ENCODE measurements at places on chromosomes 7 and 10.

DNA sequence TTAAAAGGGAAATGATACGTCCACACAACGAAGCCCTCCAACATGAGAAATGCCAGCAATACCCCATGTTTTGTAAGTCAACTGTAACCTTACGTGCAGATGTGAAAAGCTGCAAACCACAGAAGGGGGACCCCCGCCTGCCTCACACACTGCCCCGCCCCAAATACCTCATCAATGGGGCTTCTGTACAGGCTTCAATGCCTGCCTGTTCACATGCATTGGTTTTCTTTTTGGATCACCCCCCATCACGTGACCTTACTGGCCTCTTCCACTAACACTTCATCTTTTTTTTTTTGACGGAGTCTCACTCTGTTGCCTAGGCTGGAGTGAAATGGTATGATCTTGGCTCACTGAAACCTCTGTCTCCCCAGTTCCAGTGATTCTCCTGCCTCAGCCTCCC is 224.0 kb downstream of the TNS3 start:
- DNase-seq: no peak

DNA sequence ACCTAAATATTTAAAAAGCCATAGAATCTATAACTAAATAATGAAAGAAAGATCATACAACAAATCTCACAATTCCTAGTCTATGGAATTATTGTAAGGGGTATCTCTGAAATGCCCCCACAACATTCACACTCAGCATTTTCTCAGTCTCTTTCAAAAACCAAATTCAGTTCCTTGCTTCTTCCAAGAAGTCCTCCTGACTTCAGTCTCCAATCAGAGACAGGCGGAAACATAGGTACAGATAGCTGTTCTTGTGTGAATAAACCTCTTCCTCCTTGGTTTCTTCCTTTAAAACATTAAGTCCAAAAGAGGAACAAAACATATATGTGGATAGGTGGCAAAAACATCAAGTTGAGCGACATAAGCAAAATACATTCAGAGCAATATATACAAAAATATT is 13.9 kb upstream of the FBXW4 start:
- DNase-seq: no peak

DNA sequence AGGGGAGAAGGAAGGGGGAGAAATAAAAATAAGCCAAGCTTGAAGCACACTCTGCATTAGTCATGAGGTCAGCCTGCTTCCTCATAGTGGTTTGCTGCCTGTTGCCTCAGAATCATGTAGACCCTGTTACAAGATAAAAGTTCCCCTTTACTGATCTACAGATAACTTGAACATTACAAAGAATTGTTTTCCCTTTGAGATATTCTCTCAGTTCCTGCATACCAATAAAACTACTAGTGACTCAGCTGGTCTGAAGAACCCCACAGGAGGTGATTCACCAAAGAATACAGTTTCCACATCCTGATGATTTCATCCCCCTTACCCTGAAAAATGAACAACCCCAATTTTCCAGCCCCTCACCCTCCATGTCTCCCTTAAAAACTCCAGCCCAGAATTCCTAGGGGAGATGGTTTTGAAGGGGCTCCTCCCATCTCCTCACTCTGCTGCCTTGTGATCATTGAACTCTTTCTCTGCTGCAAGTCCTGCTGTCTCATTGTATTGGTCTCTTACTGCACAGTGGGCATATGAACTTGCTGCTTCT is 31.5 kb upstream of the NRP1 start:
- no peak for DNase-seq

DNA sequence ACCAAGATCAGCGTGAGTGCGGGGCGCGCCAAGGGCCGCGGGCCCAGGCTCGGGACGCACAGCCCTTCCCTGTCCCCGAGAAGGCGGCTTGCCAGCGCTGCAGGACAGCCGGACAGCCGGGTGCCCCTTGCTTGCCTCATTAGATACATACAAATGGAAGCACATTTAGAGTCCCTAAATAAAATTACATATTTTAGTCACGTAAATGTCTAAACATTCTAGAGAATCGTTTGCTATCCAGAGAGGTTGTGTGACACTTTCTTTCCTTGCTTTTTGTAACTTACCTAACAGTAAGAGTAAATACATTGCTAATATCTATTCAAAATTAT is 4.8 kb downstream of the VSTM2A start:
- DNase-seq: no peak

DNA sequence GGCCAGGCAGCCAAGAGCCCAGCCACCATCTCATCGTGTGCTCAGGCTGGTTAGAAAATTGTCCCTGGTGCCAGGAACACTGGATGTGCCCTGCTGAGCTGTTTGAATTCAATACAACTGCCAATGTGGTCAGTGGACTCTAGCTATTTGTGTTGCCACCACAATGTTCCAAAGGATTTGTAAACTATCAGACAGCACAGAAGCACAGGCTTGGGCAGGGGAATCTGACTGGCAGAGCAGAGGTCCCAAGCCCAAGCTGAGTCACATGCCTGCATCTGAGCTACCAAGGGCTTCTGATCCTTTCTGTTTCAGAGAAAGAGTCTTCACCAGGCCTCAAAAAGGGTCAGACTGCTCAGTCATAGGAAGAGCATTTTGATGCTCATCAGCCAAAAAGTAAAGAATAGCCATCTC is 232.1 kb upstream of the SEMA3C start:
- no peak for DNase-seq

DNA sequence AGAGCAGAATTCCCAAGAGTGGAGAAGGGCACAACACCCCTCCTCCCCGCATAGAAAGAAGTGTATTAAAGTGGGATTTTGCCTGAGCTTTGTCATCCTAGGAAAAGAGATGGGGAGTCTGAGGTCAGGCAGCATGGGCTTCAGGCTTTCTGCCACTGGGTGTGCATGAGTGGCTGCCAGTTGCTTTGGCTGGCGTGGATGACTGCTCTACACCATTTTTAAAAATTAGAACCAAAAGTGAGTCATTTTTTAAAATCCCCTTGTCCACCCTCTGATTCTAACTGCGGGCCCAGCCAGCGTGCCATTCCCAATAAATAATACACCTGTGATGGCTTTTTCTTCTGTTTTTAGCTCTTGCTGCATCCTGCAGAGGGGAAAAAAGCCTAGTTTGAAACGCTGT is 13.4 kb downstream of the SLC29A3 start:
- no peak for DNase-seq

GRCh38 chr10:3955955-3956617 is 171.1 kb upstream of the KLF6 start:
- no peak for DNase-seq

- no peak for DNase-seq
These were observed 267.8 kb downstream of the RPS24 start for GRCh38 chr10:78301481-78301880.

- DNase-seq: no peak
These were observed 58.2 kb downstream of the GLRX3 start for GRCh38 chr10:130194194-130194990.

GRCh38 chr7:74455928-74456327 is 2.2 kb downstream of the GTF2IRD1 start:
- no peak for DNase-seq

- no peak for DNase-seq
These were observed 209.2 kb upstream of the SEMA3C start for GRCh38 chr7:81128011-81128410.

- no peak for DNase-seq
These were observed 423.2 kb downstream of the PTPRN2 start for GRCh38 chr7:158164101-158165095.

DNA sequence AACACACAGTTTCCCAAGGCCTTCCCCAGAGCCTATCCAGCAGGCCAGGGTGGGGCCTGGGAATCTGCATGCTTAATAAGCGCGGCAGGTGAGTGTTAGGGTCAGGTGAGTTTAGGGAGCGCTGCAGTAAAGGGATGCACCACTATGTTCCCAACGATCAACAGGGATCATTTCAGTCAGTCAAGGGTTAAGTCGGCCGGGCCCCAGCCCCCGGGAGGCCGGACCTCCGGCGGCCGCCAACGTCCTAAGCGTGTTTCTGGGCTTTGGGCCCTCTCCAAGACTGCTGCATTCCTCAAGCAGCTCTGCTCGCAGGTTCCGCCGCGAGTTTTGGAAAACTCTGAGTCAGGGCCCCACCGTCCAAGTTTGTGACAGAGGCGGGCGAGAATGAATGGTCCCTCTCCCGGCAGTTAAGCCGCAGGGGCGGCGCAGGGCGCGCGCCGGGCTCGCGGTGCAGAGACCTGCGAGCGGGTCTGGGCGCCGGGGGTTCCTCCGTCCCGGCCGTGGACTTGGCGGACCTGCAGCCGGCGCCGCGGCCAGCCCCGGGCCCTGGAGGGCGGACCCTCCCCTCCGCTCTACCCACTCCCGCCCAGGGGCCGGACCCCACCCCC is 81.6 kb downstream of the ARHGAP22 start:
- no peak for DNase-seq

GRCh38 chr10:110860576-110861241 is 11.0 kb upstream of the PDCD4 start:
- DNase-seq: peak; percentile 40

DNA sequence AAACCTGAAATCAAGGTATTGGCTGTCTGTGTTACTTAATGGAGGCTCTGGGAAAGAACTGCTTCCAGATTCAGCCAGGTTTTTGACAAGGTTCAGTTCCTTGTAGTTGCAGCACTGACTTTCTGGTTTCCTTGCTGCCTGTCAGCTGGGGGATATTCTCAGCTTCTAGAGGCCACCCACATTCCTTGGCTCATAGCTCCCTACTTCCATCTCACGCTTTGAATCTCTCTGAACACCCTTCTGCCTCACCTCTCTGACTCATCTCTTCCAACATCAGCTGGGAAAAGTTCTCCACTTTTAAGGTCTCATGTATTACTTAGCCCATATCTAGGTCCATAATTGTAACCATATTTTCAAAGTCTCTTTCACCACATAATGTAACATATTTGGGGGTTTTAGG is 22.9 kb upstream of the GPR22 start:
- no peak for DNase-seq

Measured in activated T-helper 1 cell treated with Interleukin-2 at 50 U/mL for 16 hours (primary cell).